Left forelimb (tissue), 1 donor: ENCODE measurements at places on chromosomes 2 and 18.

DNA sequence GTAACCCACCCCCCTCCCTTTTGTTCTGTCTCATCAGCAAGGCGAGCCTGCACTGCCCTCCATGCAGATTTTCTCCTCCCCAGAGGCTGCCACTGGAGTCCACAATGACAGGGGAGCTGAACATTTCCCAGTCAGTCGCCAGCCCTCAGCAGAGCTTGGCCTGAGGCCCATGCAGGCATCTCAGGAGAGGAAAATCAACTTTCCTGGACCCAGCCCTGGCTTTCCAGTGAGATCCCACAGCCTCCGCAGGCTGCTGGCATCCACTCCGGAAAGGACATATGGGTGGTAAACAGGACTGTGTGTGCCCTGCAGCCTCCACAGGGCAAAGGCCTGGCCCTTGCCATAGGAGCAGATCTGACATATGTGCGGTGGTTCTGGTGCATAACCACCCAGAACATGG lies 253.8 kb downstream of the TNS1 start:
- DNase-seq = no peak

DNA sequence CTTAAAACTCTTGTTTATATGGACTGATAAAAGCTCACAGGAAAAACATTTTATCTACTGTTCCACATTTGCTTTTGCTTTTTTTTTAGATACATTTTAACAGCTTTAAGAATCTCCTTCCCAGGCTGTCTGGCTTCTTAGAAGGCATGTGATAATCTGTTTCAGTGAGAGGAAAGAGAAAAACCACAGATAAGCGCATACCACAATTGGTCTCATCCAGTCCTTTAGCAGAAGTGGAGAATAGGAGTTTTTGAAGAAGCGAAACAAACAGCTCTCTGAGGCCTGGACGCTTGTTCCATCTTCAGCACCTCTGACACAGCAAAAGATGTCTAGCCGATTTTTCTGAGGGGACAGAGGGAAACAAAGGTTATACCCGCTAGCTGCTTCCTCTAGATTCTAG lies 37.6 kb downstream of the RMC1 start:
- no peak for DNase-seq

- no peak for DNase-seq
Measured at GRCh38 chr2:69535817-69536241, 98.6 kb upstream of the NFU1 start.

DNA sequence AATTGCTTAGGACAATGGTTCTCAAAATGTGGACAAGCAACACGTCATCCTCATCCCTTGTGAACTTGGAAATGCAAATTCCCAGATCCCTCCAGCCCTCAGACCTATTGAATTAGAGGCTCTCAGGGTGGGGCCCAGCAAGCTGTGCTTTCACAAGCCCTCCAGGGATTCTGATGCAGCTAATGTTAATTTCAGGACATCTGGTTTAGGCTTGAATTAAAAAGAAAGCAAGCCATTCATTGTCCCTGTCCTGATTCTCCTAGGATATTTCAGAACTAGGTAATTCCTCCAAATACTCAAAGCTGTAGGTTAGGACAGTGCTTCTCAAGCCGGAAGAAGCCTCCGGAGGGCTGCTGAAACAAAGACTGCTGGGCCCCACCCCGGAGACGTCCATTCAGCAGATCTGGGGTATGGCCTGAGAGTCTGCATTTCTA lies 26.0 kb upstream of the GLI2 start:
- no peak for DNase-seq

- peak; percentile 38 for DNase-seq
Measured at GRCh38 chr2:20236496-20236895, 11.6 kb upstream of the SDC1 start.

GRCh38 chr2:191226196-191226595 lies 19.0 kb upstream of the MYO1B start:
- no peak for DNase-seq

DNA sequence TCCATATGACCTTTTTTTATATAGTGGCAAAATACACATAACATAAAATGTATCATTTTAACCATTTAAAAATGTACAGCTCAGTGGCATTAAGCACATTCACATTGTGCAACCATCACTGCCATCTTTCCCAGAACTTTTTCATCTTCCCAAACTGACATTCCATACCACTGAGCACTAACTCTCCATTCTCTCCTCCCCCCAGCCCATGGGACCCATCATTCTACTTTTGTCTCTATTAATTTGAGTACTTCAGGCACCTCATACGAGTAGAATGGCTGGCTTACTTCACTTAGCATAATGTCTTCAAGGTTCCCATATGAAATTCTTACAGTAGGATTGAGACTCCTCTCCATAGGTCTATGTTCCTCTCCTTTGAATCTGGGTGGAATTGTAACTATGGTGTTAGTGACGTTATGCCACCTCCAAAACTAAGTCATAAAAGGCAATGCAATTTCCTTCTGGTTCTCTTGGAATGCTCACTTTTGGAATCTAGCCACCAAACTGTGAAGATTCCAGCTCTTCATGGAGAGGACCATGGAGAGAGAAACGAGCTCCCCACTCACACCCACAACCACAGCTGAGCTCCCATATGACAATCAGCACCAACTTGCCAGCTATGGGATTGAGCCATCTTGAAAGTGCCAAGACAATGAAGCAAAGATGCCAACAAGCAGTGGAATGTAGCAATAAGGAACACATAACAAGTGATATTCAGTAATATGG lies 9.8 kb upstream of the DNAJC27 start:
- no peak for DNase-seq

DNA sequence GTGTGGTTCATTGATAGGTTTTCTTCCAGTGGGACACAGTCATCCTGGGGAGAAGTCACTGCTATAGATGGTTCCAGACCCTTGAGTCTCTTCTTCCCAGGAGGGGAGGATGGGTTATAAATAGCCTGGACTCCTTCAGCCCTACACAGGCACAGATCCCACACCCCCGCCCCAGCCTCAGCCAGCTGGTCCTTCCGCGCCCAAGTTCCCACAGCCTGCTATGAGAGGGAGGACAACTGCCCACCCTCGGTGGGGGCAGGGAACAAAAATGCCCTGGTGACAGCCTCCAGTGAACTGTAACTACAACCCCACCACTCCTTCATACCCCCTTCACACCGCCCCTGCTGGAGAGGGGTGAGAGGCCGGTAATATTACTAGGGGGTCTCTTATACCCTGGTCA lies 3.2 kb downstream of the ZBTB7C start:
- DNase-seq = no peak

- no peak for DNase-seq
Measured at GRCh38 chr18:3495691-3496430, 45.9 kb downstream of the TGIF1 start.

- no peak for DNase-seq
Measured at GRCh38 chr18:59779979-59780378, 82.8 kb upstream of the CCBE1 start.

DNA sequence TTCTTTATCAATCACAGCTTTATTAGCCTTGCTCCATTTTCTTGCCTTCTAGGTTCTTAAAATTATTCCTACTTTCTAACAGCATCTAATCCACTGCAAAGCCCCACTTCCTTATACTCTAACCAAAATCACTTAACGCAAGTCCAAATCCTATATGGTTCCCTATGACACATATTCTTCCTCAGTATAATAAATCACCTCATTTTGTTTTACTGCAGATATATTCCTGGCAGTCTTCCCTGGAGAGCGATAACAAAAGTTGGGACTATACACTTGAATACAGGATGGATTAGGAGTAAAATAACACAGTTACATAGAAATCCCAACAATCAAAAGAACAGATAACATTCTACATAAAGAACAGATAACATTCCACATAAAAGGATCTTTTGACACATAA lies 144.8 kb downstream of the ATAD2B start:
- DNase-seq = no peak

DNA sequence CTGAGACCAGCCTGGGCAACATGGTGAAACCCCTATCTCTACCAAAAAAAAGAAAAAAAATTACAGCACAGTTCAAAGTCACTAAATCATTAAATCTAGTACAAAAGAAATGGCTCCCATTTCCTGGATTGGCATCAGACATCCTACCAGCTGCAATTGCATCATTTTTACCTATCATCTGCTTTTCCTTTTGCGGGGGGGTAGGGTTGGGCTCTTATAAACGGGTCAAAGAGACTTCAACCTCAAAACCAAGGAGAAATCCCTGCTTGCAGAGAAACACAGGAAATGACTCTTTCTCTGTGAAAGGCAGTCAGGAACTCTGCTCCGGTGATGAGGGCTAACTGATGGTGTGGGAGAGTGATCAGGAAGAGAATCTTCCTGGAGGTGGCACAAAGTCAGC lies 45.3 kb upstream of the RFX8 start:
- DNase-seq = no peak

DNA sequence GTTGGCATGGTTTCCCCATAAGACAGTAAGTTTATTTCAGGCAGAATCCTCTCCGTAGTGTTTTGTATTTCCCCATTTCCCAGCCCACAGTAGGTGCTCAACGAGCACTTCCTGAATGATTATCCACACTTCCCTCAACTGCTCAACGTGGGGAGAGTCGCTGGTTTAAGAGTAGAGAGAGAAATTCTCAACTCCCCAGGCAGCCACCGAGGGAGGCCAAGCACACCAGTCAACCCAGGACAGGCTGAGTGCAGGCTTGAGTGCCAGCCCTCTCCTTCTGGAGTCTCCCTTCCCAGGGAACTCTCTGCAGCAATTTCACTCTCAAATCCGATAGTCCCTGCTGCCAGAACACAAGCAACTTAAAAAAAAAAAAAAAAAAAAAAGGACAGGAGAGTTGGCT lies 92.0 kb upstream of the LMAN1 start:
- DNase-seq = no peak

DNA sequence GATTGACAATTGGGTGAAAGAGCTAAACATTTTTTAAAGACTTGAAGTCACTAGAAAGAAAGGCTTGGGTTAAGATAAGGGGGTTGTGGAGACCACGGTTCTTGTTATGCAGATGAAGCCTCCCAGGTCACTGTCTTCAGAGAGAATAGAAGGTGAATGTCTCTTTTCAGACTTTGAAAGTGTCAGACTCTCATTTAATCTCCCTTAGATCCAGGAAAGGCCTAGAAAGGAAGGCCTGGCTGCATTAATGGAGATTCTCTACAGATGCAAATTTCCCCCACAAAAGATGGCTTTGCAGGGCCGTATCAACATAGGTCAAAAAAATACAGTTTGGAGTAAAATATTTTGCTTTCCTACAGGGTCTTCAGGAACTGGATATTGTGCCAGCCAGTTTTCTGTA lies 193.9 kb downstream of the RTP5 start:
- DNase-seq = no peak

- DNase-seq = peak; percentile 9
Measured at GRCh38 chr2:71892423-71892730, 255.3 kb downstream of the CYP26B1 start.

GRCh38 chr2:168145011-168145410 lies 102.4 kb downstream of the STK39 start:
- no peak for DNase-seq

DNA sequence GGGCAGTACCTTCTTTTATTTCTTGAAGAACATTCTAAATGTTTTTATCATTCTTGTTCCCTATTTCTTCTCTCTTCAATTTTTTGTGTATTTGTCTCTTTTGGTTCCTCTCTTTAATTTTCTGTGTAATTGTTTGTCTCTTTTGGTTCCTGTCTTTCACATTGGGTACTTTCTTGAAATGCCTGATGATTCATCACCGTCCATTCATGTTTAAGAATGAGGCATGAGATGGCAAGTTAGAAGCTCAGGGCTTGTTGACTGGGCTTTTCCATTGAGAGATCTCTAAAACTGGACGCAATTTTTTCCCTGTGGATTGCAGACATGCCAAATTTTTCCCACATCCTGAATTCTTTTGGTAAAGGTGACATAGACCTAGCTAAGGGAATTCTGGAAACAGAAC lies 33.7 kb upstream of the IL1R2 start:
- DNase-seq = no peak
